ENCODE measurements at places on chromosomes 7 and 10. TPM values are rescaled to one million over a fixed set of nuclear protein-coding genes. Genes with fewer than 3 reads are reported as not detected.

Gene TMEM225B
- 0.86 TPM for total RNA-seq

Gene NEURL1
- 1.9 TPM for total RNA-seq

Gene CCDC3
- total RNA-seq, result not detected

Gene SORCS3
- not detected for total RNA-seq

Gene LRRTM3
- not detected for total RNA-seq

Gene LYZL2
- total RNA-seq, result not detected

Gene NEUROD6
- total RNA-seq, result not detected

Gene BLOC1S2
- 64.4 TPM for total RNA-seq

Gene TRIM24
- 15.6 TPM for total RNA-seq

Gene INHBA
- total RNA-seq, result 0.06 TPM

Gene BET1
- 20.3 TPM for total RNA-seq

Gene NRG3
- total RNA-seq, result not detected

Gene CLRN3
- not detected for total RNA-seq

Gene TMEM196
- total RNA-seq, result not detected

Gene ETV1
- total RNA-seq, result 0.34 TPM

Gene LAMB1
- total RNA-seq, result 0.04 TPM

Gene CHST12
- total RNA-seq, result 5.7 TPM

Gene MCM10
- total RNA-seq, result 90.9 TPM

Gene RBM20
- 0.15 TPM for total RNA-seq

Gene ARMC3
- not detected for total RNA-seq
